Posterior vena cava (tissue), 2 donors: ENCODE measurements at places on chromosomes 6 and 20. TPM values are rescaled to one million over a fixed set of nuclear protein-coding genes. Genes with fewer than 3 reads are reported as not detected.
A peak's percentile ranks its signal among the peaks of the same experiment; 100 is the strongest.

TCP11 gene
- total RNA-seq, result not detected

ULBP3 gene
- total RNA-seq, result 1.2 TPM

PDYN gene
- not detected for total RNA-seq

ZNF341 gene
- 1.8 TPM for total RNA-seq

RCAN2 gene
- total RNA-seq, result 69.6 TPM

EFCAB8 gene
- 0.81 TPM for total RNA-seq

DNA sequence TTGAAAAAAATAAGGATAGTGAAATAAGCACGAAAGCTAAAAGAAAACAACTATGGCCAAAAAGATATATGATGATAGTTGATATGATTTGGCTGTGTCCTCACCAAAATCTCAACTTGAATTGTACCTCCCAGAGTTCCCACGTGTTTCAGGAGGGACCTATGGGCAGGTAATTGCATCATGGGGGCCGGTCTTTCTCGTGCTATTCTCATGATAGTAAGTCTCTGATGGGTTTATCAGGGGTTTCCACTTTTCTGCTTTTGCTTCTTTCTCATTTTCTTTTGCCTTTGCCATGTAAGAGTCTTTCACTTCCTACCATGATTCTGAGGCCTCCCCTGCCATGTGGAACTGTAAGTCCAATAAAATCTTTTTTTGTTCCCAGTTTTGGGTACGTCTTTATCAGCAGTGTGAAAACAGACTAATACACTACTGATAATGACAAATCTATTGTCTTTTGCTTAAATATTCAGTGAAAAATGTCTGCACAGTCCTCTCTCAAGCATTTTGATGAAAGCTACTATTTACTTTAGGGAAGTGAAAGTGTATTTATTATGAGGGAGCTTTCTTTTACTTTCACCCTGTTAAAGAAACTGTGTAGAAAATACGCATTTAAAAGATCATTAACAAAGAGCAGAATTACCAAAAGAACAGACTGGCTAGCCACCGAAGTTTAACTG lies 389.1 kb downstream of the HTR1B start:
- no peak for DNase-seq

- no peak for DNase-seq
Measured at GRCh38 chr6:22106961-22107360, 189.9 kb downstream of the PRL start.

DNA sequence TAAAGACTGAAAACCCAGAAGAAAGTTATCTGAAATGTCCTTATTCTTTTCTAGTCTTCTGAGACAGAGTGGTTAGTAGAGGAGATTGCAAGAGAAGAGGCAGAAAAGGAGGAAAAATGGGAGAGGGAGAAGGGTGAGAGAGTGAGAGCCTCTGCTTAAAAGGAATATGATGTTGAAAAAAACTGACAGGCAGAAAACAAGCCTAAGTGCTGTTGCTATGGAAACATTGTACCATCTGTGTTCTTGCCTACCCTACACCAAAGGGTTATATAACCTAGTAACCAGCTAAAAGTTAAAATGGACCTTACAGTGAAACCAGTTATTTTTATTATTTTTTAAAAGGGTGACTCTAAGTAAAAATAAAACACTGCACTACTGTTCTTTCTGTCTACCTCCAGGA lies 28.3 kb upstream of the SH3BGRL2 start:
- DNase-seq, result no peak

DNA sequence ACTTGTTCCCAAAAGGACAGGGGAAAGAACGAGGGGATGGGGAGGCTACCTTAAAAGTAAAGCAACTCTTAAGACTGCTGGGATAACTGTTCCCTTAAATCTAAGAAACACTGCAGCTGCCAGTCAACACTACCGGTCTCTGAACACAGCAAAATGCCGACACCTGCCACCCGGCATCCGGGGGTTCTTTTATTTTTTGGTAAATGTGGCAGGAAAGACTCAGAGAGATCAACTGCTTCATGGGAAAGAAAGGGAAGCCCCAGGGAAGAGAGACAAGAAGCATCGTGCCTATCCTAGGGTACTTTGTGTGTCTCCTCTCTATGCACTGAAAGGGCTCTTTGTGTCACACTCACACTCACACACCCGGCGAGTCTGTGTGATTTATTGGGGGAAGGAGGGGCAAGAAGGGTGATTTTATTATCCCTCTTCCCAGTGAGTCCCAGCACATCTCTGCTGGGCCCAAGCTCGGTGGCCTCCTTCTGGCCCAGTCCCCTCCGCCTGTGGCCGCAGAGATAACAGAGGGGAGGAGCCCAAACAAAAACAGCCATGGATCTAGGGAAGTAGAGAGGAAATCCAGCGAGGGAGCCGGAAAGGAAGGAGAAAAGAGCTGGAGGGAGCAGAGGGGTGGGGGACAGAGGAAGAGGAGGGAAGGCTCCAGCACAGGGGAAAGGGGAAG lies 1.4 kb downstream of the FYN start:
- no peak for DNase-seq

DNA sequence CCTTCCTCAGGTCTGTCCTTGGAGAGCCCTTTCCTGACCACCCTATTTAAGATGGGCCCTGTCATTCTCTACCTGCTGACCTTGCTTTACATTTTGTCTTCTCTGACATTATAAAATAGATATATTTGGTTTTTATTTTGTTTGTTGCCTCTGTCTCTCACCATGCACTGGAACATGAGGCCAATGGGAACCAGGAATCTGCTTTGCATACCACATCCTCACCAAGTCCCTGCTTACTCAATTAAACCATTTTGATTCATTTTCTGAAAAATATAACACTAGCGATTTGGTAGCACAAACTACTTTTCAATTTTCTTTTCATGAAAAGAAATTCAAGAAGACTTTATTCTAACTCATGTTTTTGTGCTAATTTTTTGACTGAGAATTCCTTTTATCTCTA lies 32.8 kb upstream of the POPDC3 start:
- DNase-seq, result no peak

- no peak for DNase-seq
Measured at GRCh38 chr6:38320843-38321242, 318.9 kb downstream of the BTBD9 start.

GRCh38 chr6:65787787-65788186 lies 80.8 kb upstream of the EYS start:
- peak; percentile 35 for DNase-seq

- DNase-seq, result no peak
Measured at GRCh38 chr20:25253606-25254275, 5.9 kb downstream of the PYGB start.
